Central memory CD8-positive, alpha-beta T cell (primary cell): ENCODE measurements at places on chromosomes 4 and X.

DNA sequence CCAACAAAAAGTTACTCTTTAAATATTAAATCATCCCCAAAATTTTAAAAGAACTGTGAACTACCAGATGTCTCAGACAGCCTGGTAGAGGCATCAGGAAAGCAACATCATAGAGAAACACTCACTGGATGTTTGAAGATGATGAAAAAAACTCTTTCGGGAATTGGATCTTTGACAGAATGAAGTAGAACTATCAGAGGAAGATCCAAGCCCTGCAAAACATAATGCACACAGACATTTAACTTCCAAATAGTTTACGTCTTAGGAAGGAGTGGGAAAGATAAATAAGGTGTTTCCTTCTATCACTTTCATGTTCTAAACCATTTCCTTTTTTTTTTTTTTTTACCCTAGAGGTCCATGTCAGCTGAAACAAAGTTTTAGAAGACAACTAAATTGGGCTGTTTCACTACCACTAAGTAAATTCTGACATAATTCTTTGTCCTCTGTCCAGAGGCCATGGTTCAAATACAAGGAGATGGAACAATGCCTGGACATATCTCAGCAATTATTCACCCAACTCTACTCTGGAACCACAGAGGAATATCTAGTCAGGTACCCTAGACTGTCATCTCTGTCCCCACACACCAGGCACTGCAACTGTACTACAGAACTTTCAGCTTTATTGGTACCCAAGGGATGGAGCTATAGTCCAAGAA, 217.7 kb upstream of the INTU start:
- no peak overlapping the region for H3K4me3 ChIP-seq
- no peak overlapping the region for H3K27ac ChIP-seq
- no peaks in the 10 kb centered on the region for H3K4me1 ChIP-seq
- no peaks in the 10 kb centered on the region for H3K27me3 ChIP-seq
- DNase-seq, result no peak

- H3K27me3 ChIP-seq, result no peaks in the 10 kb centered on the region
- no peak for DNase-seq
- H3K36me3 ChIP-seq, result peaks cover 8% of the 10 kb centered on the region
- no peaks in the 10 kb centered on the region for H3K4me1 ChIP-seq
- H3K4me3 ChIP-seq, result no peak overlapping the region
These were observed 10.4 kb upstream of the CLCN4 start for GRCh38 chrX:10146346-10146745.

- no peaks in the 10 kb centered on the region for H3K27me3 ChIP-seq
- peaks cover 31% of the 10 kb centered on the region for H3K36me3 ChIP-seq
- H3K4me3 ChIP-seq, result no peak overlapping the region
- DNase-seq, result no peak
These were observed 5.7 kb downstream of the TCEANC start for GRCh38 chrX:13658602-13659001.

DNA sequence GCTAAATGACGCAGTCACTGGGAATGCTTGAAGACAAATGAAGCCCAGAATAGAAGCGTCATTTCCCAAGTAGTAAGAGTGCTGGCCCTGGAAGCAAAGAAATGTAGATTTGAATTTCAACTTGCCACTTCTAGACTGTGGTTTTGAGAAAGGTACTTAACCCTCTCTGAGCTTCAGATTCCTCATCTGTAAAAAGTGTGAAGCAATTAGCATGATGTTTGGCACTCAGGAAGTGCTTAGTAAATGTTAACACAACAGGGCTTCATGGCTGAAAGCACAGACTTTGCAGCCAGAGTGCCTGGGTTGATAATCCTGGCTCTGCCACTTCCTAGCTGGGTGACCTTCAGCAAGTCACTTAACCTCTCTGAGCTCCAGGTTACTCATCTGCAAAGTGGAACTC, 147.4 kb upstream of the RPS6KA3 start:
- H3K27me3 ChIP-seq, result no peaks in the 10 kb centered on the region
- peaks cover 26% of the 10 kb centered on the region for H3K4me1 ChIP-seq
- no peak for DNase-seq
- peak overlapping the region; percentile 94 for H3K27ac ChIP-seq
- H3K36me3 ChIP-seq, result peaks cover 2% of the 10 kb centered on the region
- peak overlapping the region; percentile 20 for H3K4me3 ChIP-seq

GRCh38 chr4:24704149-24704548, 91.2 kb upstream of the SOD3 start:
- no peak overlapping the region for H3K27ac ChIP-seq
- no peaks in the 10 kb centered on the region for H3K4me1 ChIP-seq

DNA sequence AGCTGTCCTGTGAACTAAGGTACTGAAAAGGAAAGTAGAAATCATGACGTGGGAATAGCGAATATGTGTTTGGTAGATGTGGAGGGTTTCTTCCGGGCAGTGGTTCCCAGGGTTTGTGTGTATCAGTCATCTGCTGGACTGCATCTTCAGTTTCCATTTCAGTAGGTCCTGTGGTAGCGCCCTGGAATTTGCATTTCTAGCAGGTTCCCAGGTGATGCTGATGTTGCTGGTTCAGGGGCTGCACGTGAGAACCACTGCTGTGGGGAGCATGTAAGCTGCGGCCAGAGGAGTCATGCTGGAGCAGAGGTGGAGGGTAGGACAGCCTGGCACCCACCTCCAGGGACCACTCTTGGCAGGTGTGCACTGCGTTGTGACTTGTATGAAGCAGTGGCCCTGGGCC, 47.1 kb downstream of the ARHGAP10 start:
- peaks cover 24% of the 10 kb centered on the region for H3K4me1 ChIP-seq
- no peaks in the 10 kb centered on the region for H3K36me3 ChIP-seq
- H3K4me3 ChIP-seq, result no peak overlapping the region
- no peak for DNase-seq
- H3K27ac ChIP-seq, result no peak overlapping the region
- no peaks in the 10 kb centered on the region for H3K27me3 ChIP-seq

- DNase-seq, result no peak
- H3K27me3 ChIP-seq, result no peaks in the 10 kb centered on the region
- no peak overlapping the region for H3K27ac ChIP-seq
These were observed 11.4 kb downstream of the FGD1 start for GRCh38 chrX:54484666-54485065.

DNA sequence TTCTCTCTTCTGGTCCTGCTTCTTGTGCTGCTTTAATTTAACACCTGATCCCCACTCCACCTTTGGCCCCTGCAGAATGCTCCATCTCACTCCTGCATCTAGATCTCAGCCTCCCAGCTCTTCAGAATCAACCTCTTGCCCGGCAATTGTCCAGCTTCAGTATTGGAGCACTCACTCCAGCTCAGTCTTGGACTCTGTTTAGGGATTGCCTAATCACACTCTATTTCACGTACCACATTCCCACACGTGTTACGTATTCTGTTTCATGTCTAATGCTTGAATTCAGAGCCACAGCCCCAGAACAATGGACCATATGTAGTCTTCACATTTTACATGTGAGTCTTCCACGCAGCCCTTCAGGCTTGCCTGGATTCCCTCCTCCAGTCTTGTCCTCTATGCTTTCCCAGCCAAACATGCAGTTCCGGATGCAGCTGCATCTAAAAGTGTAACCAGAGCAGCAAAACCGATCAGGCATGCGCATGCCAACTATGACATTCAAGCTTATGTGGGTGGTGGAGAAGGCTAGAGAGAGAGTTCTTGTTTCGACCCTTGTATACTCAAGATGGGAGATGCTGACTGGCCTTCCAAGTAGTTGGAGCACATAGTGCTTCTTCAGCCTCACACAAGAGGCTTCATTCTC, 105.2 kb upstream of the FAM9A start:
- DNase-seq, result no peak
- H3K4me1 ChIP-seq, result no peaks in the 10 kb centered on the region
- H3K27ac ChIP-seq, result no peak overlapping the region
- no peaks in the 10 kb centered on the region for H3K36me3 ChIP-seq
